ENCODE measurements at places on chromosomes 1 and 21. TPM values are rescaled to one million over a fixed set of nuclear protein-coding genes. Genes with fewer than 3 reads are reported as not detected.

Gene MCOLN2
- polyA plus RNA-seq, result 0.29 TPM

Gene TGFB2
- polyA plus RNA-seq, result 4.8 TPM

DNA sequence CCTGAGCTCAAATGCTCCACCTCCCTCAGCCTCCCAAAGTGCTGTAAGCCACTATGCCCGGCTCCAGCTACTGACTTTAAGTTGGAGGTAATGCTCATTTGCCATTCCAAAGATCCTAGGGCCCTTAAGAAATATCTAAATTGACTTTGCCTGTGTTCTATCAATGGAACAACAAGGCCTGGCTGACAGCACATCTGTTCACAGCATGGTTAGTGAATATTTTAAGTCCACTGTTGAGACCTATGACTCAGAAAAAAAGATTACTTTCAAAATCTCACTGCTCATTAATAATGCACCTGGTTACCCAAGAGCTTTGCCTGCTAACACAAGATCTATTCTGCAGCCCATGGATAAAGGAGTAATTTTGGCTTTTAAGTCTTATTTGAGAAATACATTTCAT is 3.5 kb upstream of the SSX2IP start:
- no peak for DNase-seq

DNA sequence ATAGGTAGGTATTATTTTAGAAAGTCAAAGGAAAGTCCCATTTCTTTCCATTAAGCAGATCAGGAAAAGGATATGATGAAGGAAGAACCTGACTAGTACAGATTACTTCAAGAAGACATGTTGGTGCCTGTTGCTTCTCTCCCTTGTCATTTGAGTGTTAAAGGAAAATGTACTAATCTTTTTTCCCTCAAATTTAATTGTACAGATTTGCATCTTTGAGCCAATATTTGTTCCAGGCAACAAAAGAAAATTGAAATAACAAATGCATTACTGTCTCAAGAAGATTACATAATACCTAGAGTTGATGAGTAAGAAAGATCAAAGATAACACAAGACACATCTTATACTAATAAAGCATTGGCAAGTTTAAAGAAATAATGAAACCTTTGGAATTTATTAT is 566.9 kb upstream of the ZP4 start:
- no peak for DNase-seq

GRCh38 chr1:1146596-1146995 is 27.1 kb upstream of the TTLL10 start:
- no peak for DNase-seq

DNA sequence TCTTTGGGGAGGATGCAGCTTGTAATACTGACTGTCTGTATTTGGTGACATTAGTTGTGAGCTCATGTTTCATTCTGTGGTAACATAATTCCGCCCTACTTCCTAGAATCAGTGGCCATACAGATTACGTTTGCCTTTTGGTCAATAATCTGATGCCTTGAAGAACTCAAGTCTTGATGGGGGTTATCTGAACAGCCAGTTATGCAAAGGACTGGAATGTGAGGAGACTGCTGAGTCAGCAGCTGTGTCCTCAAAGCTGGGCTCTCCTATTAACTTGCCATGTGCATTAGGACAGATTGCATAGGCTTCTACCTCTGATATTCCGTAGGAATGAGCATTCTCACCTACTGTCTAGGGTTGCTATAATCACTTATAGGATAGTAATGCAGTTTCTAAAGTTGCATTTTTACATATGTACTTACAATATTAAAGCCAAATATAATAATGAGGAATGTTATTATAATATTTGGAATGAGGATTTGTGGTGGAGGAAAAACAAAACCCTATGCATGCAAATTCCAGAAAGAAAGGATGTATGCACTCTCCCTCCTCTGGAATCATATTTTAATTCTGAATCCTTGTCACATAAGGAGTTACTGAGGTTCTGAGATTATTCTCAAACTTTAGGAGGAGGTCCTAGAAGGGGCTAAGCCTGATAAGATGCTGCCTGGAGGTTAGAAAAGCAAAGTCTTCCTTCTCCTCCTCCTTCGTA is 116.0 kb downstream of the NOS1AP start:
- DNase-seq, result no peak

GRCh38 chr1:193662030-193662429 is 475.6 kb upstream of the B3GALT2 start:
- DNase-seq, result no peak

DNA sequence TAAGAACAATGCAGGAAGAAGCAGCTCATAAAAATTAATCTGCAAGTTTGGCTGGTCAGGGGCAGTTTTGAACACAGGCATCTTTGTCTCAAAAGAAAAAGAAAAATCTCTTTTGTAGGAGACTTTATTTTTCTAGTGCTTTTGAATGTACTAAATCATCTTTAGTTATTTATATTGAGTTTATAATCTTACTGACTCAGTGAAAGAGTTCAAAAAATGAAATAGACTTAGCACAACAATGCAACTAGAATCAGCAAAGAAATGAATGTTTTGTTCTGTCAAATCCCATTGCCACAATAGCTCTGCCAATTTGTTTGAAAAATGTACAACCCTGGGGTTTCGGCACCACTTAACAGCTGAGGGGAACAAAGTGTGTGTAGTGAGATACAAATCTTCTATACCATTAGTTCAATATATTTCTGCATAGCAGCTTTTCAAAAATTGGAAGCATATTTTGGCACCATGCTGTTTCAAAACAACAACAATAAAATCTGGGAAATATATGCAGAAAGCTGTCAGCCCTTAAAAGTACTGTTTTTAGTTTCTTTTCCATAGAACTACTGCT is 1969.1 kb downstream of the MRPL39 start:
- no peak for DNase-seq

- DNase-seq, result no peak
Observed at GRCh38 chr1:115596080-115596780, 45.5 kb upstream of the VANGL1 start.

- no peak for DNase-seq
Observed at GRCh38 chr21:26777166-26777565, 68.0 kb downstream of the ADAMTS1 start.

DNA sequence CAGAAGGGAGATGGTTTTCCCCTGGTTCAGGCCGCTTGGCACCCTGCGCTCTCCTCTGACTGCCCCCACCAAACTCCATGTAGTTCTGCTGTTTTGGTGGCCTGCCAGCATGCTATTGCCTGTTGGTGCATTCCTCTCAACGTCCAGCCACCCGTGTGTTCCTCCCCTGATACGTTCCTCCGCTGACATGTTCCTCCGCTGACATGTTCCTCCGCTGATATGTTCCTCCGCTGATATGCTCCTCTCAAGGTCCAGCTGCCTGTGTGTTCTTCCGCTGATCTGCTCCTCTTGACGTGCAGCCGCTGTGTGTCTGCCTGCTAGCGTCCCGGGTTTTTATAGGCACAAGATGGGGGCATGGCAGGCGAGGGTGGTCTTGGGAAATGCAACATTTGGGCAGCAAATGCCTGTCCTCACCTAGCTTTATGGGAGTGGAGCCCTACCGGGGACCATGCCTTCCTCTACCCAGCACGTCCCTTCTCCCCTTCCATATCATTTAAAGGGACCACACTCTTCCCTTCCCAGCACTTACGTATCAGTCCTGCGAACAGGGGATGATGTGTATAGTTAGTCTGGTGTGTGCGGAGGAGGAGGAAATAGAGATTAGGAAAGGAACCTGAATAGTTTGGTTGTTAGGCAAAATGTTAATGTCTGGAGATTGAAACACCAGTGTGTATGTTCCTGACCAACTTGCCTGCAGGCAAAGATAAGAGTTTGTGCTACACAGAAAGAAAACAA is 40.6 kb upstream of the PLA2G5 start:
- no peak for DNase-seq

DNA sequence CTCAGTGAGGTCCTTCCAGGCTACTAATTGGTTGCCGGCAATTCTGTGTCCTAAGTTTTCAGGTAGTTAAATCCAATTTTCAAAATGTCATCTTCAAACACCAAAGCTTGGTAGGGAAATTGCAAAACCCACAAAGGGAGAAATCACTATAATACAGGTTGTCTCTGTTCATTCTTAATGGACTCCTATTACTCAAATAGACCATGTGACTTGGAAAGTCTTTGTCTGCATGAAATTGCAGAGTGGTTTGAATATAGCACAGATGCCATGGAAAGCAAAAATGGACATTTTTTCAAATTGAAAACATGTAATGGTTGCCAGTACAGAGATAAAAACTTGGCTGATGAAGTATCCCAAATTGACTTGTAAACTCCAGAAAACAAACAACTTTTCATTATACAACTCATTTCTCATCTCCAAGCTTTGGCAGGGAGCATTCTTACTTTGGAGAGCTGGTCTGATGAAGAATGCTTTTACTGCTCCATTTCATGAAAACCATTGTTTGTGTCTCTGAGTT is 169.5 kb upstream of the PKN2 start:
- DNase-seq, result no peak

- DNase-seq, result no peak
Observed at GRCh38 chr1:111084999-111085398, 54.9 kb downstream of the DRAM2 start.

- no peak for DNase-seq
Observed at GRCh38 chr1:204619721-204620120, 65.8 kb downstream of the LRRN2 start.

DNA sequence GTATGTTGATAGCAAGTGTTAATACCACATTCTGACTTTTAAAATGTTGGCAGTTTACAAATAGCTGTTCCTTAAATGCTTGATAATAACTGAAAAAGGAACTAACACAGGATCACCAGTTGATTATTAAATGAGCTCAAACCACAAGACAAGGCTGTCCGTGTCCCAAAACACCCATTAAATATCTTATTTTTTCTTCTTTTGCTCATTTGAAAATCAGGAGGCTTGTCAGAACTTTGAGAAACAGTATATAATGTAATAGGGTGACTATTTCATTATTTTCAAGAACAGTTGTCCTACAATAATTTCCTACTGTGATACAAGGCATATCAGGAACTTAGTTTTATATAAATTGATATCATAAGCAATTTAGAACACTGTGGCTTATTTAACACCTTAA is 2.7 kb downstream of the CDKN2C start:
- DNase-seq, result no peak

GRCh38 chr1:192445839-192446489 is 129.2 kb downstream of the RGS21 start:
- DNase-seq, result no peak

DNA sequence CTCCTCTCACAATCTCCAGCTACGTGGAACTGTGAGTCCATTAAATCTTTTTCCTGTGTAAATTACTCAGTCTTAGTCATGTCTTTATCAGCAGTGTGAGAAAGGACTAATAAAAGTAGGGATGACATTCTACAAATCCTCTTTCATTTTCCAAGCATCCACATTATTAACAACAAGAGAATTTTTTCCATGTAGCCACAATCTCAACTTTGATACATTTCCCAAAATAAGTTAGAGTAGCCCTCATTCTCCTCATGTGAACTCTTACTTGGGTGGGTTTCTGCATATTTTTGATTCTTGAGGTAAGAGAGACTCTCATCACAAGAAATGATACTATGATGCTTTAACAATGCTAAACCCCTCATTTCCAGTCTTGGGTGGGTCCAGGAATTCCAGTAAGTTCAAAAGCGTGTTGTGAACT is 52.8 kb downstream of the TNFSF18 start:
- DNase-seq, result peak; percentile 92

DNA sequence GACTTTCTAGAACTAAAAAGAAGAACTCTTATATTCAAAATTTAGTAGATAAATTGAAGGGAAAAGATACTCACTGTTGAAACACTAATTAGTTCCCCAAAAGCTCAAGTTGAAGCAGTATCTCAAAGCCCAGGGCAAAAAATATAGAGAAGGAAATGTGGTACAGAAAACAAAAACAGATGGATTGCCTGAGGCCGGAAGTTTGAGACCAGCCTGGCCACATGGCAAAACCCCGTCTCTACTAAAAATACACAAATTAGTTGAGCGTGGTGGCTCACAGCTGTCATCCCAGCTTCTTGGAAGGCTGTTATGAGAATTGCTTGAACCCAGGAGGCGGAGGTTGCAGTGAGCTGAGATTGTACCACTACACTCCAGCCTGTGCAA is 36.0 kb downstream of the FAM177B start:
- no peak for DNase-seq

- no peak for DNase-seq
Observed at GRCh38 chr1:26831546-26832248, 5.2 kb downstream of the ZDHHC18 start.

DNA sequence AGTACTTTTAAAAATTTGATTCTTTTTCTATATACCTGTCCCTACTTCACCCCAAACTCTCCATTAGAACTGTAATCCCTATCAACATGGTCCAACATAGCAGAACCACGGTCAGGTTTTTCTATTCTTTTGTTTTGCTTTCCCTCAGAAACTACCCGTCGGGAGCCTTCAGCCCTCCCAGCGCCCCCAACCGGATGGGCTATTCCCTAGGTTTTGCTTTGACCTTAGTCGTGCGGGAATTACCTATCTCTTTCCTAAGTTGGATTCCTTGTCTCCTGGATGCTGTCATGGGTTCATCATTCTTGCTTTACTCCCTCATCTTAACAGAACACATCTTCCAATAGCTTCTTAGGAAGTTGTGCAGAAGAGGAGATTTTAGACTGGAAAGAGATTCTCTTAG is 97.5 kb upstream of the LBR start:
- no peak for DNase-seq

- DNase-seq, result no peak
Observed at GRCh38 chr1:67405473-67406245, 24.5 kb downstream of the SERBP1 start.

GRCh38 chr1:110254604-110255391 is 44.7 kb downstream of the KCNC4 start:
- DNase-seq, result no peak

DNA sequence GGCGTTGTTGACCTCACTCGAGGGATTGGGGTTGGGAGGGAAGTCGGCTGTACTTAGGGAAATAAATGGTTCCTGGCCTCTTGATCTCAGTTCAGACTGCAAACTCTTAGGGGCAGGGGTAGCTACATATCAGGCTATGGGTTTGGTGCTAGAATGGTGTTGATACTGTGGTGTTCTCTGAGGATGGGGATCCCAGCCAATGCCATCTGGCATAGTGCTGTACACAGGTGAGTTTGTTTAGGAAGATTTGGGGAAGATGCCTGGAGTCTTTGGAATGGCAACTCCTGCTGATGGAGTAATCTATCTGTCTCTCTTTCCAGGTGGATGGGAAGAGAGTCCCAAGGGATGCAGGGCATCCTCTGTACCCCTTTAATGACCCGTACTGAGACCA is 14.3 kb upstream of the NASP start:
- no peak for DNase-seq

Data from BJ (cell line).